ENCODE measurements at places on chromosomes 6 and 20.
A peak's percentile ranks its signal among the peaks of the same experiment; 100 is the strongest.

DNA sequence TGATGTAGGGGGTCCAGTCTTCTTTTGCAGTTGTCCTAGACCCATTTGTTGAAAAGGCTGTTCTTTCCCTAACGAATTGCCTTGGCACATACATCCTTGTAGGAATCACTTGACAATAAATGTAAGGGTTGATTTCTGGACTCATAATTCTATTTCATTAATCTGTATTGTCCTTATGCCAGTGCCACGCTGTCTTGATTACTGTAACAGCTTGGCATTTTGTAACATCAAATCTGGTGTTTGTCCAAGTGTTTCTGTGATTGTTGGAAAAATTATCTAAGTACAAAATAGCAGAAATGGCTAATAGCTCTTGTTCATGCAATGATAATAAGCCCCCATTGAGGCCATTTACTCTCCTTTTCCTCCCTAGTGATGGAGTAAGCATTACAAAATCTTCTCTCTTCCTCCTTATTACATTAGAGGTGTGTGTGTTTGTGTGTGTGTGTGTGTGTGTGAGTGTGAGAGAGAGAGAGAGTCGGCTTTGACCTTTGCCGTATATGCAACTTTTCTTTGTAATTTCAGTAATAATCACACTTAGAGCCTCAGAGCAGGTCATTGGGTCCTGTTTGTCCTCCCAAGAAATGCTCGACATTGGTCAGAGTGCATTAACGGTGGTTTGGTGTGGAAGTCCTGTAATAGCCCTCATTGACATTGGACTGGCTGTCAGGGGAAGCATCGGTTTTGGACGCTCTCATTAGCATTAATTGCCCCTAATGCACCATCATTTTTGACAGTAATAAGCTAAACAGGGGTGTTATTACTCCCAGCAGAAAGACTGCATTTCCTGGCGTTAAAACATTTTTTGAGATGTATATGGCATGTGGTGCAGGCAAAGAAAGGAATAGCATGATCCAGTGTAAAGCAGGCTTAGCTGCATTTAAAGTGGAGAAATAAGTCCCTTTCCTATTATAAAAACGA is 40.7 kb upstream of the MROH8 start:
- no peak for DNase-seq

- DNase-seq = peak; percentile 68
These were observed 16.9 kb downstream of the UCKL1 start for GRCh38 chr20:63939061-63939935.

- DNase-seq = no peak
These were observed 22.7 kb downstream of the MCM8 start for GRCh38 chr20:5973172-5973571.

- DNase-seq = peak; percentile 78
These were observed 51.9 kb downstream of the SNAI1 start for GRCh38 chr20:50034567-50035180.

DNA sequence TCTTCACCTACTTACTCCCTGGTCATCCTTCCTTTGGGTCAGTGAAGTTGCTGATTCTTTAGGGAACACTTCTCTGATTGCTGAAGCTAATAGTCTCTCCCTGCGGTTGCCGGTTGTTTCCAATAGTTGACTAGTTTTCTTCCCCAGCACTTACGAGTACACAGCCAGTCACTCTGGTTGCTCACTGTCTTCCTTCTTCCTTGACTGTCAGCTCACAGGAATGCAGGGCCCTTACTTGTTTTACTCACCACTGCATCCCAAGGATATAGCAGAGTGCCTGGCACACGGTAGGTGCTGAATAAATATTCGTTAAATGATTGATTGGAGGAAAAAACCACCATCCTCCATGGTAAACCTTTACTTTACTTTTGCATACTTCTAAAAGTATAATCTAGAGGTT is 345.0 kb downstream of the QKI start:
- DNase-seq = no peak

DNA sequence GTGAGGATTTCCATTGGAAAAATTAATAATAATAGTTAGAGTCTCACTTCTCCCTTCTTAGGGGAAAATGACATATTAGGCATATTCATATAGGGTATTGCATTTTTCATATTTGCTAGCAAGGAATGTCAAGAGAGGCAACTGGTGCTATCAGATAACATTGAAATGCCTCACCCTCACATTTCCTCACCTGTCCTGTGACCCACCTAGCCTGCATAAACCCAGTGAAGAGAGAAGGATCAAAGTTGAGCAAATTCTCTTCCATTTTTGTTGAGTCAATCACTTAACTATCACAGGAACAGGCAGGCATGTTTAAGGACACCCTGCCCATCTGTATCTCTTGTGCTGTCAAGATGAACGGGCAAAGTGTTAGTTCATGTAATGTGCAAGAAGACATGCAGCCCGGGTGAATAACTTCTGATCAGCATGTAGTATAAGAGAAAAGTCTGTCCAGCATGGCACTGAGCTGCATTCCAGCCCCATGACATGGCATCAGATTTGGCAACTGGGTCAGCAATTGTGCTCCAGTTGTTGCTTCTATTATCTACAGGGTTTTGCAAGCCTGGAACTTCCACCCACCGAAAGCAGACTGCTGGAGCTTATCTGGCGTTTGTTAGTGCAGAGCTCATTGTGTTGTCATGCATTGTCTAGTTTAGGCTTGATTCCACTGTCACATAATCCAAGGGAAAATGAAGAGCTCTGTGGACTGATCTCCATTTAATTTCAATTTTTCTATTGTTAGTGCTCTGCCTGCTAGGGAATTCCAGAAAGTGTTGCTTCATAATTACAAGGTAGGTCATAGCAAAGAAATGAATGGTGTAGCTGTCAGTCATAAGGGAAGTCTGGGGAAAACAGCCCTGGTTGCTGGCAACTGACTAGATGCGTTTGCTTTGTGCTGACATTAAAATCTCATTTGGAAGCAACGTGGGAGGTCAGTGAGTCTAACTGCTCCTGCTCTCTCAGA is 138.4 kb upstream of the TNFAIP3 start:
- no peak for DNase-seq

DNA sequence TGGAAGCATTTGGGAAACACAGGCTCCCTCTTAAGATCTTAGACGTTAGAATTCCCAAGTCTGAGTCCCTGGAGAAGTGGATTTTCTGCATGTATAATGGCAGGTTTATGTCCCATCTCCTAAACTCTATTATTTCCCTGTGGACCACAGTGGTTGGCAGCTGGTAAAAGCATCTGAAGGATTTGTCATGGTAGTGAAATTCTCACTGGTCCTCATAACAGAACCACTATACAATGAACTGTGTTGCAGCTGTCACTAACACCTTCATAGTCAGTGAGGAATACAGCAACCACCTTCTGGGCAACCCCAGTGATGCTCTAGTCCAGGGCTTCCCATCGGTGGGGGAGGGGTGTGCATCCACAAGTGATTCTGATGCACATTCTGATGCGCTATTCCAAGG is 396.9 kb downstream of the ZFAND3 start:
- no peak for DNase-seq
